Activated T-helper 1 cell treated with anti-CD3 and anti-CD28 coated beads, Interleukin-2, amount 50 U/mL, for 16 hours (primary cell): ENCODE measurements at places on chromosomes 2 and 18.

- no peak for DNase-seq
Observed at GRCh38 chr2:128544321-128545037, 225.8 kb upstream of the HS6ST1 start.

DNA sequence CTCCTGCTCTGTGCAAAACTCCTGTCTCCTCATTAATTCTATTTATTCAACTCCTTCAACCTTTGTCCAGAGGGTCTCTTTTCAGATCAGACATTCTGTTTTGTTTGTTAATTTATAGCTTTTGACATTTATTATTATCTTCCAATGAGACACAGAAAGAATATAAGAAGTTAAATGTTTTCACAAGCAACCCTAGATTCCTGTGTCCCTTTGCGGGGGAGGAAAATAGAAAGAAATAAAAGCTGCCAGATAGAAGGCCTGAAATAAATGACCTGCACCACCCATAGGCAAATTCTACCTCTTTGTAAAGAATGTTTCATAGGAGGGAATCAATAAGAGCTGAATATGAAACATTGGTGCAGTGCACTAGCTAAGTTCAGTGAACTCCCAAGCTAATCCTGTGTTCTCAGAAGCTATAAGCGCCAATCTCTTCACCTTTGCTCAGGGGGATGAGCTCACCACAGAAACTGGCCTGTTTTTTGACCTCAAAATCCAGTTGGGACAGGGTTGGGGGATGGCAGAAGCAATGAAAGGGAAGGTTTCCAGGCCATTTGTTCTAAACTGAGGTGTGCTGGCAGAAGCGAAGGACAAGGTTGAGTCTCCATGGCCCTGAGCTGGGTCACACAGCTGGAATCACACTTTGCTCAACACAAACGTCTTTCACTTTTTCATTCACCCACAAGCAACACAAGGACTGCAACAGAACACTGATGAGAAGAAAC lies 258.6 kb downstream of the NRXN1 start:
- DNase-seq: no peak

GRCh38 chr2:45745231-45745630 lies 93.8 kb downstream of the PRKCE start:
- DNase-seq: no peak

DNA sequence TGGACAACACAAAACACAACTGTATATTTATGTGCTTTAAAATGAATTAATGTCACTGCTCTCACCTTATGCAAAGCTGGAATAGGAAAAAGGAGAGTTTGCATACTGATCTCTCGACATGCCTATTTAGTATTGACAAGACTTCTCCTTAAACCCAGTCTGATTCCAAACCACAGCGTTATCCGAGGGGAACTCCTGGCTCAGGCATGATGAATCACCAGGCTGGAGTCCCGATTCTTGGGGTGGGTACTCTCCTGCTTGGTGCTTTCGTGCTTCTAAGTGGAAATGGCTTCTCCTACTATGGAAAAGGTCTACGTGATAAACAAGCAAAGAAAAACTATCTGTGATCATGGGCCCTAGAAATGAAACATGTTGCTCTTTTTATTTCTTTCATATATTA lies 88.9 kb upstream of the SLC35G4 start:
- DNase-seq: no peak

DNA sequence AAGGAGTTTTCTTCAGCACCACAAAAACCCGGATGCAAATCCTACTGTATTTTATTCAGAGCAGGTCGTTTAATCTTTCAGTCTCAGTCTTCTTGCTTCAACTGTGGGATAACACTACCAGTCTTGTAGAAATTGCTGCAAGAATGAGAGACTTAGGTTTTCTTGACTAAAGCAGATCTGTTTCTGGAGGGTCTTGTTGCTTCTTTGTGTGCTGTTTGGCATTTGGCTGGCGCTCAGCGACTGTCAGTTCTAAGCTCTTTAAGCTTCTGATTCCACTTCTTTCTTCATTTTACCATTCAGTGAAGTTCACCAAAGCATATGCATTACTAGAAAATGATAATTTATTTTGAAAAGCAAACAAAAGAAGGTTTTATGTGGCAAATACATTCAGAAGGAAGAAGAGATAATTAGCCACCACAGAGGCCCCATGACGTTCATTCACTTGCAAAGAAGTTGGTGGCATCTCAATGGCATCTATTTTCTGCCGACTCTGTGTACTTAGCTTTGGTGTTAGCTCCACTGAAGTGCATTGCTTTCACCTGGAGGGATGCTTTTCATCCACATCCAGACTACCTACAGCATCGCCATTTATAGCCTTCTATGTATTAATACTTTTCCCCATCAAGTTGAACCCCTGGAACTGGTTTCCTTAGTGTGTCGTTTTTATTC lies 53.7 kb downstream of the TRIB2 start:
- DNase-seq: no peak

GRCh38 chr2:159130302-159130701 lies 156.2 kb downstream of the WDSUB1 start:
- DNase-seq: no peak

- no peak for DNase-seq
Observed at GRCh38 chr2:130339885-130340745, 2.6 kb upstream of the IMP4 start.

DNA sequence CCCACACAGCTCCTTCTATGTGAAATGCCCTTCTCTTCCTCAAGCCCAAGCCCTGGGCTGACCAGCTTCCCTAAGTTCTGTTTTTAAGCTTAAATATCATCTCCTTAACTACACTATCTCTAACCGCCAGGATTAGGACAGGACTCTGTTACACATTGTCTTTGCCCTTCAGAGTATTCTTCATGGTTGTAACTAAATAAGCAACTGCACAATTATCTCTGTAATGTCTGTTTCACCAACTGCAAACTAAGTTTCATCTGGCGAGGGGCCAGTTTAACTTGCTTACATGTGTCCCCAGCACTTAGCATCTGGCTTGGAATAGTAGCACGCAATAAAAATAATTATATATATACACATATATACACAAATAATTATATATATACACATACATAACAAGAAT lies 1.1 kb upstream of the ERMN start:
- no peak for DNase-seq

DNA sequence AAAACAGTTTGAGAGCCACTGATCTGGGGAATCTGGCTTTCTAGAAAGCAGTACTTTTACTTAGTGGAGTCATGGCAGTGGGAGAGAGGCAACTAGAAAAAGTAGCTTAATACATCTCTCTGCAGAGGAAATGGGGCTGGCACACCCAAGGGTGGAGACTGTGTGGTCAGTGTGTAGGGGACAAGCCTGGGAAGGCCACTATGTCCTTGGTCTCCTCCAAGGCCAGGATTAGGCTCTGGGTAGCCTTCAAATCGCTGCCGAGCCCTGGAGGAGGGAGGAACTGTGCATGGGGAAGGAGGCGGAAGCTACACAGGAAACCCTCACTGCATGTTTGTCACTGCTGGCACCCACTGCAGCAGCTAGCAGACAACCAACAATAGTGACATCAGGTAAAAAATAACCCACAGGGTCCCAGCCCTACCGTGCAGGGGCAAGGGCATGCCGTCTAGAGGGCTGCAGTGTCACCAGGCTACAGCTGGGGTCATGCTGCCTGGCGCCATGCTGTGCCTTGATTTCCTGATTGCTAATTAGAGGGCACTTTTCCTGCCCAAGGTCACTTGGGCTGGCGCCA lies 34.8 kb downstream of the LBH start:
- DNase-seq: peak; percentile 39

GRCh38 chr2:177193240-177193639 lies 19.4 kb upstream of the HNRNPA3 start:
- DNase-seq: no peak

GRCh38 chr2:80527119-80527518 lies 222.6 kb upstream of the LRRTM1 start:
- DNase-seq: no peak

DNA sequence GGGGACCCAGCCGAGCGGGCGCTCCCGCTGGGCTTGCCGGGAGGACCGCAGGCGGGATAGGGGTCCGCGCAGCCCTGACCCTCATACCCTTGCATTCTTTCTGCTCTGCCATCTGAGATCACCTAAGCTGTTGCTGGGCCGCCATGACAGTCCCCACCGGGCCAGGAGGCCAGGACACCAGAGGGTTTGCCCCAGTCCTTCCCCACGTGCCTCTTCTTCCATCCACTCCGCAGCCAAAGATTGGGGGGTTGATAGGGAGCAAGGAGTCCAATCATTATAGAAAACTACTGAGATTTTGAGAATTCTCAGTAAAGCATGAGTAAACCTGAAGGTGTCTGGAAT lies 453 bp upstream of the GRB14 start:
- DNase-seq: no peak
